Hematopoietic multipotent progenitor cell treated with erythropoietin and hydrocortisone succinate and interleukin-3 and kit ligand, for 17 days (in vitro differentiated cells): ENCODE measurements at places on chromosomes 6 and 20.
A peak's percentile ranks its signal among the peaks of the same experiment; 100 is the strongest.

- no peak for DNase-seq
Observed at GRCh38 chr6:73340048-73340447, 14.0 kb downstream of the DPPA5 start.

DNA sequence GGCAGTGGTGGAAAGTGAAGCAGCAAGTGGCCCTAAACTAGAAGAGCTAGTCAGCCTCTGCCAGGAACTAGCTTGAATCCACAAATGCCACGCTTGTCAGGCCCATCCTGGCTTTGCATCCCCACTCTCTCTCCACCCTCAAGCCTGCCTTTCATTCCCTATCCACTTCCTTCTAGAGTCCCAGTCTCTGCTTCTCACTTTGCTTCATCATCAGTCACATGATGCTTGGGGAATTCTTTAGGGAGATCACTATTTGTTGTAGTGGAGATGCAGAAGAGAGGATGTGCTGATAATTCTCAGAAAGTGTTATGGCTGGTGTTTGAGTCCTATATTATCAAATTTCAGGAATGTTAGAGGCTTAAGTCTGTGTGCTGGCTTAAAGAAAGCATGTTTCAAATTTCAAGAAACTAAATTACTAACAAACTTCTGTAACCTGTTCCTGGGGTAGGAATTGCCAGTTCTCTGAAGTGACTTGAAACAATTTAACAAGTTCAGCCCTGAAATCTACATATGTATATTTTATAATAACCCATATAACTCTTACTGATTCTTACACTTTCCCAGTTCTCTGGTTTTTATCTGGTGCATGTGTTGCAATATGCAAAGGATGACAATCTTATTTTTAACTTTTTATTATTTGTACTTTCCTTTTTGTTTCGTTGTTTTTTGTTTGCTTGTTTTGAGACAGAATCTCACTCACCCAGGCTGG lies 7.5 kb downstream of the TRIM39 start:
- no peak for DNase-seq

- DNase-seq: no peak
Observed at GRCh38 chr6:155024391-155025027, 29.4 kb downstream of the TIAM2 start.

- no peak for DNase-seq
Observed at GRCh38 chr20:43915211-43916072, 790 bp downstream of the TOX2 start.

DNA sequence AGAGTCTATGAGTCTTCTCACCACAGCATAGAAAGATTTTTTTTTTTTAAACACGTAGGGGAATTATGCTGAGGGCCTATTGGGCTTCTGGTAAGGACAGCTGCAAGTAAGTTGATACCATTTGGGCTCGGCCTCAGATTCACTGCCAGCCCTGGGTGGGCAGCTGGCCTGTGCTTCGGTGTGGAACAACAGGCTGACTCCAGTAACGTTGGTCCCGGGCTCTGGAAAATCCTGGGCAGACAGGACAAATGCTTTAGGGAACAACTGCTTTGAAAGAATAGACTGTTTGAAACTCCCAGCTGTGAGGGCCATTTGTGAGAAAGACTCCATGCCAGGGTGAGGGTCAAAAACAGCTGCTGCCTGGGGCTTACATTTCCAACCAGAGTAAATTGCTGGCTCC lies 366.5 kb downstream of the QKI start:
- no peak for DNase-seq

GRCh38 chr6:11043961-11044711 lies at the start of gene ELOVL2:
Gene ELOVL2 (minus strand): TSS chr6:11044305. CDS start chr6:11044230, 75 bp downstream.
- DNase-seq: peak; percentile 15

GRCh38 chr6:56693246-56693607 lies 50.5 kb upstream of the DST start:
- no peak for DNase-seq

DNA sequence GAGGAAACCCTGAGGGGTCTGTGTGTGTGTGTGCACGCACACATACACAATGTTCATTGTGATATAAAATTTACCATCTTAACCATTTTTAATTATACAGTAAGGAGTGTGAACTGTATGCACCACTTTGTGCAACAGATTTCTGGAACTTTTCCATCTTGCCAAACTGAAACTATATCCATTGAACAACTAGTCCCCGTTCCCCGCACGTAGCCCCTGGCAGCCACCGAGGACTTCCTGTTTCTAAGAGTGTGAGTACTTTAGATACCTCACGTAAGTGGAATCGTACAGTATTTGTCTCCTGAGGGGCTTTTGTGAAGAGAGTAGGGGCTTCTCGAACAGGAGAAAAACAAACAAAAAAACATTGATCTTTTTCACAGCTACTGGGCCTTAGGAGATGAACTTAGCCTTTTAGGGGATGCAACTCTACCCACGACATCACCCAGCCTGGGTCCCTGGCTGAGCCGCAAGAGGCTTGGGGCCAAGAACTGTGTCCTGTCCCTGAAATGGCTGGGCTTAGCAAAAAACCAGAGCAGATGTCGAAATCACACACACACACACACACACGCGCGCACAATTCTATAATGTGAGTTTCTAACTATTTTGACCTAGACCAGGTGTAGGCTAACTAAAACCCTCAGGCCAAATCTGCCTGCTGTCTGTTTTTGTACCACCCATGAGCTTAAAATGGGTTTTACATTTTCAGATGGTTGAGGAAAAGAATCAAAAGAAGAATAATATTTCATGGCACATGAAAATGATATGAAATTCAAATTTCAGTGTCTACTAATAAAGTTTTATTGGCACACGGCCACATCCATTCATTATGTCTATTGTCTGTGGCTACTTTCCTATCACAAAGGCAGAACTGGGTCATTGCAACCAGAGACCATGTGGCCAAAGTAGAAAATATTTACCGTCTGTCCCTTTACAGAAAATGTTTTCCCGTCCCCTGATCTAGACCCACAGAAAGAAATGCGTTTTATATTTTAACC lies 144.2 kb downstream of the EYA2 start:
- DNase-seq: no peak

GRCh38 chr6:154579485-154579884 lies 69.0 kb upstream of the CNKSR3 start:
- DNase-seq: no peak

DNA sequence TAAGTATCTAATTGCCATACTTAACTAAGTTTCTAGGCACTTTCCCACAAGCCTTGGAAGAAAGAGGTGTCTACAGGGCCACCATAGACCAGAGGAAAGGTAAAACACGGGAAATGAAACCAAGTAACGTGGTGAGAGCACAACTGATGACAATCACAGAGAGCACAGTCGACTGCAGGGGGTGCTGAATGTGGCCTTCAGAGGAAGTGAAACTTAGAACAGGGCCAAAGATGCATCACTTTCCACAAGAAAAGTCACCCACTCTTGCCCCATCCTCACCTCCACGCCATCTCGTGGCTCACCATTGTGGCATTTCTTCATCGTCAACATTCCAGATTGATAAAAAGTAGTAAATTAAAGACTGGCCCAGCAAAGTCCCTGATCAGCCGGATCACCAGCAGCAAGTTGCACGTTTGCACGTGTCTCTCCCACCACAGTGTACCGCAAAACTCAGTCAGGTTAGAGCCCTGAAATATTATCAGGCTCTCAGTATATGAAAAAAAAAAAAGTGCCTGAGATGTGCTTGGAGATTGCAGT lies 31.4 kb downstream of the HIVEP2 start:
- no peak for DNase-seq

GRCh38 chr6:158506601-158507000 lies 53.3 kb upstream of the TMEM181 start:
- DNase-seq: no peak

DNA sequence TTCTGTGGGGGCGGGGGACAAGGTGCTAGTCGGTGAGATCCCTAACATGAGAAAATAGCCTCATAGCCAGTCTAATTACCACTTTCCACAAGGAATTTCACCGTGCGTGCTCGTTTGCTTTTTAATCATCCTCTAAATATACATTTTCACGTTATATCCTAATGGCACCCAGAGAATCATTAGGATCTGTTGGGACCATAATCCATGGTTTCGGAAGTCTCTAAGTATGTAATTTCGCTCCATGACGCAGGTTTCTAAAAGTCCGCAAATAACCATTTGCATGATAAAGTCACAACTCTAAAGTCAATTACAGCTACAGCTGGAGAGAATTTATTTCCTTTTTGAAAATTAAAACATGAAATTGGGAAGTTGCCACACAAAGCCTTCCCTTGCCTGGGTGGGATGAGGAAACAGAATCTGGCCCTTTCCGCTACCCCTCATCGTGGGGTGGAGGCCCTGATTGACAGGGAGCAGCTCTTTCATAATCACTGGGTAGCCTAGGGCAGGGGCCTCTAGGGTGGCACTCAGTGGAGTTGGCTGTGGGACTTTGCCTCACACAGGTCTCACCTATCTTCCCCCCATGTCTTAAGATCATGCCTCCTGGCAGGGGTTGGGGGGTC lies 81.9 kb downstream of the LRFN2 start:
- no peak for DNase-seq

GRCh38 chr20:45340236-45340847 lies 7.9 kb downstream of the SDC4 start:
- DNase-seq: peak; percentile 30

DNA sequence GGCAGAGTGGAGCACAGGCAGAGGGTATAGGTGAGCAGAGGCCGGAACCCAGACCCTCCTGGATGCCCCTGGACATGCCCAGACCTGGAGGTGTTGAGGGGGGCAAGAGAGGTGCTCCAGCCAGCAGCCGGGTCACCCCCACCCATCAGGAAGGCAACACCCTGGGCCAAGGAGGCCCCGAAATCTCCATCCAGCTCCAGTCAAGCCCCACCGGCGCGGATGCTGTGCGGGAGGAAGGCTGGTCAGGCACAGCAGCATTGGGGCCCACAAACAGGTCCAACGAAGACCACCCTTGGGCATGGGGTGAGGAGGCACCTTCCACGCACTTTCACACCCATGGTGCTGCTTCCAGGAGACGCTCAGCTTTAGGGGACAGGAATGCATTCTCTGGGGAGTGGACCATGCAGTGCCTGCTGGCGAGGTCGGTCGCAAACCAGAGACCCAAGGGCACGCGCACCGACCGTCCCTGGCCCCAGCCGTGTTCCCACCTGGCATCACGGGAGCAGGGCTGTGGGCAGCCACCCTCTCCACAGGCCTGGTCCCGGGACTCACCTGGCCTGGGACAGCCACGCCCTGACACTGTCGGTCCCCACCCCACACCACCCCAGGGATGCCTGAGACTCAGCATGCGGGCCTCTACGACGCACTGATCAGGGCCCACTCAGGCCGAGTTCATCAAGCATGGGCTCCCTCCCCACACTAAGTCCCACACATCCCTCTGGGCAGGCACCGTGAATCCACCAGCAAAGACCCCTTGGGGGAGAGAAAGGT lies 43.6 kb upstream of the ZBP1 start:
- no peak for DNase-seq

DNA sequence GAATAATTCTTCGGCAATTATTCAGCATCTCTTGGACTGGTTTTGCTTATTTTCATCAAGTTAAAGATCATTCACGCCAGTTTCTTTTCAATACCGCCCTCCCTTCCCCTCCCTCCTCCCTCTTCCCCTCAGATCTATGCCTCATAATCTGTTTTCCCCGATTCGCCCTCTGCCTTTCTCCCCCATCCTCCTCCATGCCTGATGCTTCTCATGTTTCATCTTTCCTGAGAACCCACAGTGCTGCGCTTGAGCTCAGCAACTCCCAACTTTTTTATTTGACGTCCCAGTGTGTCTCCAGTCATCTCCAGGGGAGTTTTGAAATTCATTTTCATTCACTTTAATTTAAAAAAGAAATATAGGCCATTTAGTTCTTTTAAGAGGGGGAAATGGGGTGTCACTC lies 142.7 kb downstream of the PTPRT start:
- DNase-seq: no peak

GRCh38 chr6:13526357-13526726 lies 38.9 kb upstream of the GFOD1 start:
- DNase-seq: no peak

DNA sequence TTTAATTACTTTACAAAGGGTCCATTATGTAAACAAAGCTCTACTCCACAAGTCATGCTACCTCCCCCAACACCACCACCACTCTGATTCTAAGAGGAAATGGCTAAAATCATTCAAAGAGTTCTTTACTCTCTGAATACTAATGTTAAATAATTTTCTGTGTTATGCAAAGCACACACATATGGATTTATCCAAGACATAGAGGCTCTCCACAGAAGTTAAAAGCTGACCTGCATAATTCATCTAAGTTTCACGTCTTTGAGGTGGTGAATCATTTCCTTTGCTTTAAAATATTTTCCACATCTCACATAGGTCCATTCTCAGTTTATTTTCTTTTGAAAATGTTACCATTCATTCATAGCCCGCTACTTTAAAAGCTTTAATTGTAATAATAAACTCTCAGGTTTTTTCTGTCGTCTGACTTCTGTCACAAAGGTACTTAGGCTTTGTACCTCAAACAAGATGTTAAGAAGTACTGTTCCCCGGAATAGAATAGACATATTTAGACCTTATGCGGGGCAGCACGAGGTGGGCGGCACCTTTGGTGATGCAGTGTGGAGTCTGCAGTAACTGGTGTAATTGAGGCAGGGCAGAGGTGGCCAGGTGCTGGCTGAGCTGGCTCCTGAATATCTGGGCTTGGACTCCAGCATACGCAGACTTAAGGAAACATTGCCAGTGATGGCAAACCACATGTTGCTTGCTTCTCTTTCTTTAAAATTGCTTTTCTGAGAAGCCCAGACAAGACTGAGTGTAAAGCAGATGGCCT lies 55.8 kb downstream of the KIF6 start:
- no peak for DNase-seq

- no peak for DNase-seq
Observed at GRCh38 chr6:135030056-135030473, 24.6 kb downstream of the HBS1L start.

- no peak for DNase-seq
Observed at GRCh38 chr20:58985656-58986055, 4.6 kb downstream of the NELFCD start.

DNA sequence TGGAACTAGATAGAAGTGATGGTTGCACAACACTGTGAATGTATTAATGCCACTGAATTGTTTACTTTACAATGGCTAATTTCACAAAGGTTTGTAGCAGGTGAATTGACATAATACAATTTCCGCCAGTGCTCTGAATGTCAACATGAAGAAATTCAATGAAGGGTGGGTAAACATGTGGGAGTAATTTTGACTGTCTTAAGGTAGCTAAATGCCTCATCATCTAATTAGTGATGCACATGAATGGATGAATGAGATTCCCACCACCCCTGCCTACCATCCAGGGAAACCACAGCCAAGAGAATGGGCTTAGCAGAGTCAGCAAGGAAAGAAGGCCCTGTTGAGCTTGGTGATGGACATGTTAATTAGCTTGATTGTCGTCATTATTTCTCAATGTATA lies 275.3 kb downstream of the ALDH8A1 start:
- no peak for DNase-seq

DNA sequence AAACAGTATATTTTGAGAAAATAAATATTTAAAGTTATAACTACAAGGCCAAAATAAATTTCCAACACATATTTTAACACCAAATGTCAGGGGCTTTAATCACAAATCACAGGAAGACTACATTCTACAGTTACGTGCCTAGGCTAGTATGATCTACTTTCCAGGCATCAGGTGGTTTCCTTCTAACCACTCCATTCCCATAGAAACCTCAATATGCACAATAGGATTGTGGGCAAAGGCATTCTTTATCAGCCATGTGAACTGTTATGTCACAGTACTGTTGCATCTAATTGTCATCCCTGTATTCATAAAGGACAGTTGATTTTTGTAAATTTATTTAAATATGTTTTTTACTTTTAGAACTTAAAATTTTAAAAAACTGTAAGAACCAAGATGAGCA lies 32.4 kb downstream of the ATG5 start:
- DNase-seq: no peak
